ENCODE measurements at places on chromosomes 16 and 17.

GRCh38 chr17:31387438-31387837 is 4.0 kb upstream of the RAB11FIP4 start:
- no peak for DNase-seq

- no peak for DNase-seq
Observed at GRCh38 chr16:12675852-12676251, 127.8 kb downstream of the CPPED1 start.

DNA sequence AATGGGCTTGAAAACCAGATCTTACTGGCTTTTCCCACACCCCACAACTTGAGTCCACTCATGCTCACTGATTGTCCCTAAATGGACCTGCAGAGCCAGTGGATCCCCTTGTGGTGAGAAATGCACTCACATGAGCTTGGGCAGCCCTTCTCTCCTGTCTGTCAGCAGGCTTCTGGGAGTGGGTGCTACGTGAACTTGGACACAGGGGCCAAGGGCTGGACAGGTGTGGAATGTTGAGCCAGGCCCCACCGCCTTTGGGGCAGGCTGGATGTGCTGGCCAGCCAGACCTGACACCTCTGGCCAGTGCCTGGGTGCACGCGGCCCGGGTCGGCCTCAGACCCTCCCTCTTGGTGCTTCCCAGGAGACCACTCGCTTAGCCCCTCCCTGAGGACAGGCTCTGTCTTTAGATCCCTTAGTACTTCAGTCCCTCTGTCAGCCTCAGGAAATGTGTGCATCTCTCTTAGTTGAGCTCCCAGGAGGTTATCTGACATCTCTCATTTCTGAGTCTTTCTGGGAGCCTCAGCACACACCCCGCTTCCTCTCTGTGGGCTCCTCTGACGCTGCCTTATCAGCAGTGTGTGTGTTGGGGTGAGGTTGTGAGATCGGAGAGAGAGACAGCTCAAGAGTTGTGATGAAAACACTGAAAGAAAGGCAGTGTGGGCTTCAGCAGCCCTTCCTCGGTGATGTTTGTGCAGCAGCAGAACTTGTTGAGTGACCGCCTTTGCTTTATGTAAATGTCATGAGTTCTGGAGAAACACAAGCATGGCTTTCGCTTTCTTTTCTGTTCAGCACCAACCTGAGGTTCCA is 117.0 kb downstream of the RAB11FIP4 start:
- DNase-seq = no peak

GRCh38 chr16:85659805-85660511 is 28.8 kb downstream of the GINS2 start:
- no peak for DNase-seq

- DNase-seq = no peak
Observed at GRCh38 chr16:80671281-80671849, 130.6 kb downstream of the DYNLRB2 start.

GRCh38 chr16:70608521-70608920 is 37.8 kb upstream of the IL34 start:
- DNase-seq = no peak
